ENCODE measurements at places on chromosomes 3 and 15. TPM values are rescaled to one million over a fixed set of nuclear protein-coding genes. Genes with fewer than 3 reads are reported as not detected.

FBXW12 gene
- total RNA-seq = 0.27 TPM

ATP2B2 gene
- total RNA-seq = not detected

CYP8B1 gene
- total RNA-seq = not detected

ALCAM gene
- total RNA-seq = 91.2 TPM

All from fibroblast of the aortic adventitia (primary cell).